MG63 (cell line): ENCODE measurements at places on chromosomes 5 and 9.
A peak's percentile ranks its signal among the peaks of the same experiment; 100 is the strongest.

DNA sequence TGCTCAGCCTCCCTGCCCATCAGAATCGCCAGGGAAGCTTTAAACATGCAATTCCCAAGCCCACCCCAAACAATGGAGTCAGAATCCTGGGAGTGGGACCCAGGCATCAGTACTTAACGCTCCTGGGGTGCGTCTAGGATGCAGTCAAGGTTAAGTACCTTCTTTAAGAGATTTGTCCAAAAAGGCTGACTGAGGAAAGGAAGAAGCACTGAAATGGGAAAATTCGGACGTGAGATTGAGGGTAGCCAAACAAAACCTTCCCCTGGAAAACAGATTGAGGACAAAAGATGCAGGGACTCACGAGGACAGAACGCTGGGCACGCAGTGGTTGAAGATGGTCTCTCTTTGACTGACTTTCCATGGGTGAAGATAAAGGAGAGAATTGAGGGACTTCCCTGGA, 143.5 kb downstream of the MTX3 start:
- DNase-seq = no peak

GRCh38 chr9:68705531-68706362, 707 bp downstream of the PIP5K1B start:
- no peak for DNase-seq

DNA sequence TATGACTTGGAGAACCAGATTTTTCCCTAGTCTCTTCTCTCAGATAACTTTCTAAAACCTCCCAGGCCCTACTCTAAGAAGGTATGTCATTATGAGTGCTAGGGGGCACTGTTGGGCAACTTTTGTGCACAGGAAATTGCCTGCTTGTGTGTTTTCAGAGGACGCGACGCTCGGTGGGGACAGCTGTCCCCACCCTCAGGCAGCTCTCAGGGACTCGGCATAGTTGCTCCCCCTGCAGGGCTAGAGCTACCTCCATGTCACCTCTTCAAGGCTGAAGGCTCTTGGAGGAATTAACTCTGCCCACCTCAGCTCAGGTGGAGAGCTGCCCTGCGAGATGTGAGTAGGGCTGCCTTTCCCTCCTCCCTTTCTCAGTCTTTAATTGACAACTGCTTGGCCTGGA, 10.2 kb upstream of the TIFAB start:
- DNase-seq = peak; percentile 41

GRCh38 chr5:58795327-58795726, 212.5 kb downstream of the RAB3C start:
- DNase-seq = no peak

DNA sequence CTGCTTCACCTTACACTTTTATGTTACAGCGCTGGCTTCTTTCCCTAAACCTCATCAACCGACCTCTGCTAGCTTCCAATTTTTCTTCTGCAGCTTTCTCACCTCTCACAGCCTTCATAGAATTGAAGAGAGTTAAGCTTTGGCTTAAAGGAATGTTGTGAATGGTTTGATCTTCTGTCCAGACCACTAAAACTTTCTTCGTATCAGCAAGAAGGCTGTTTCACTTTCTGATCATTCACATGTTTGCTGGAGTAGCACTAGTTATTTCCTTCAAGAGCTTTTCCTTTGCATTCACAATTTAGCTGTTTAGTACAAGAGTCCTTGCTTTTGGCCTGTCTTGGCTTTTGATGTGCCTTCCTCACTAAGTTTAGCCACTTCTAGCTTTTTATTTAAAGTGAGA, 49.5 kb downstream of the NR3C1 start:
- no peak for DNase-seq

DNA sequence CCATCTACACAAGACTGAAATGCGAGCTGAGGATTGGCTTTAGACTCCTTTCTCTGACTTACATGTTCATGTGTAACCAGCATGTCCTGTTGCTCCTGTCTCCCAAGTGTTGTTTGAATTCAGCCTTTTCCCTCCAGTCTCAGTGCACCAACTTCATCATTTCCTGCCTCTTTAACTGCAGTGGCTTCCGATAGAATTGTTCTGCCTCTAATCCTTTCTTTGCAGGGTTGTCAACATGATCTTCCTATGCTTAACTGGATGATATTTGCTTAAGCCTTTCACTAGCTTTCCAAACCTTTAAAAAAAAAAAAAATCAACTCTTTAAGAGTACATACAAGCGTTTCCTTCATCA, 6.7 kb upstream of the FYB1 start:
- DNase-seq = no peak

- DNase-seq = no peak
Measured at GRCh38 chr9:96187151-96187555, 114.8 kb downstream of the HSD17B3 start.

- peak; percentile 88 for DNase-seq
Measured at GRCh38 chr9:35906923-35907699, 1.1 kb downstream of the HRCT1 start.

DNA sequence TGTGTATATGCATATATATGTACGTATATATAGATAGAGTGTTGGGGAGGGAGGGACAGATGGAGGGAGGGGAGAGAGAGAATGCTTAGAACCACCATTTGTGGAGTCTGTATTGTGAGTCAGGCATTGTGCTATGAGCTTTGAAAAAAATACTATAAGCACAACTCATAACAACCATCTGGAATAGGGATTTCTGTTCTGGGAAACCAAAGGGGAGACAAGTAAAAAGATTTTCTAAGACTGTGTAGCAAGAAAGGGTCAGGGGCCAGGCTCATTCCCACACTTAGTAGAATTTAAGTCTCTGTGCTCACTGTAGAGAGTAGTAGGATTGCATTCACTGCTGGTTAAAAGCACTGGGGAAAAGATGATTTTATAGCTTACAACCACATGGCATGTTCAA, 202.3 kb upstream of the SGCD start:
- DNase-seq = no peak

DNA sequence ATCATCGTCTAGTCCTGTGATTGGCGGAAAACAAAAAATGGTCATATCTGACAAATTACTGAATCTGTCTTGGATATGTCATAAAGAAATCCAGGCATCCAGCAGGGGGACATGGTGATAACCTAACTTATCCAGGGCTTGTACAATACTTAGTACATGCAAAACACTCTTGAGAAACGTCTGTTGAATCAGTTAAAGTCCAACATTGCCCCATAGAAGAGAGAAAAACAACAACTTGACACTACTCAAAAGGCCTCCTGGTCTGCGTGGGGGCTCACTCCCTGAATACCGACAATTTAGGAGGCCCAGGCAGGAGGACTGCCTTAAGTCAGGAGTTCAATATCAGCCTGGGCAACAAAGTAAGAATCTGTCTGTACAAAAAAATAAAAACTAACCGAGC, 217.5 kb downstream of the DCP2 start:
- no peak for DNase-seq

DNA sequence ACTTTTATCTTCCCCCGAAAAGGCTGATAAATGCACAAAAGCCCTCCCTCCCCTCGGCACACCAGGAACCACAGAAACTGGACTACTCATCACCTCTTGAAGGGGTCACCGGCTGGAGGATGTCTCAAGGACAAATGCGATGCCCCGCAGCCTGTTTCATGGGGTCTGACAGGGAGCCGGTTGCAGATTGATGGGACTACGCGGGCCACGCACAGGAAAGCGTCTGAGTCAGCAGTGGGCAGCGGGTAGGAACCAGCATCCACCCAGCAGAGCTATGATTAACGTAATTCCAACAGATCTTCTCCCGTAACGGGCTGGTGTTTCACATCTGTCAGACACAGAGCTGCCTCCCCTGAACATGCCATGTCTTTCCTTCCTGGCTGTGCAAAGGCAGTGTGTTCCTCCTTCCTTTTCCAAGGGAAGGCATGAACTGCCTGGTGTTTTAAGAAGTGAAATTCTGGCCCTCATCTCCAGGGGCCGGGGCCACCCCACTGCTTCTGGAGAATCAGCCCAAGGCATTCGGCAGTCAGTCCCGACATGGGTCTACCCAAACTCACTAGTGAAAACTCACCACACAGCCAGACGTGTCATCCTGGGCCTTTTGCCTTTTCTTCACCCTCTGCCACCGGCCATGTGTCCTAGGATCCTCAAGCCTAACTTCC, 144.4 kb upstream of the PHYKPL start:
- peak; percentile 67 for DNase-seq

DNA sequence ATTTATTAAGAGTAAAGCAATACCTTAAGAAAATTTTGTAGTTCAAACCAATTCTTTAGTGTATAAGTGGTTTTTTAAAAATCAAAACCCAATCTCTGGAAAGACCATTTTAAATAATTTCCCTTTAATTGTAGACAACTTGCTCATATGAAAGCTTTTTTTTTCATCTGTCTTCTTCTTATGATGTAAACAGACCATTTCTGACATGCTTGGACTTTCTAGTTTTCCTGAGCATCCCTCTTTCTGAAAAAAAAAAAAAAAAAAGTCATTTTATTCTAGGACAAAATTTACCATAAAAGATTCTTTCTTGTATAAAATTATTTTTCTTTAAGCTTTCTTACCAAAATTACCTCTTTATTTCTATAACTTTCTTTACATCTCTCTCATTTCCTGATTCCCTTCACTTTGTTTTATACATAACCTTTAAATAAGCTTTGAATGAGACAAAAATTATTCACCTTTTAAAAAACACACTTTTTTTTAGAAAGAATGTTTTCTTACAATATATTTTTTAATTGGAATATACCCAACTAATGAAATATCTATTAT, 67.5 kb downstream of the COL15A1 start:
- DNase-seq = no peak

GRCh38 chr5:19733612-19734495, 254.1 kb downstream of the CDH18 start:
- DNase-seq = no peak

- DNase-seq = no peak
Measured at GRCh38 chr9:137968235-137968634, 90.7 kb downstream of the CACNA1B start.

GRCh38 chr5:133327946-133328401, 276.2 kb downstream of the HSPA4 start:
- no peak for DNase-seq

GRCh38 chr5:72510610-72511181, 3.5 kb upstream of the ZNF366 start:
- peak; percentile 97 for DNase-seq

GRCh38 chr9:76302947-76303550, 91.2 kb downstream of the RFK start:
- DNase-seq = no peak

DNA sequence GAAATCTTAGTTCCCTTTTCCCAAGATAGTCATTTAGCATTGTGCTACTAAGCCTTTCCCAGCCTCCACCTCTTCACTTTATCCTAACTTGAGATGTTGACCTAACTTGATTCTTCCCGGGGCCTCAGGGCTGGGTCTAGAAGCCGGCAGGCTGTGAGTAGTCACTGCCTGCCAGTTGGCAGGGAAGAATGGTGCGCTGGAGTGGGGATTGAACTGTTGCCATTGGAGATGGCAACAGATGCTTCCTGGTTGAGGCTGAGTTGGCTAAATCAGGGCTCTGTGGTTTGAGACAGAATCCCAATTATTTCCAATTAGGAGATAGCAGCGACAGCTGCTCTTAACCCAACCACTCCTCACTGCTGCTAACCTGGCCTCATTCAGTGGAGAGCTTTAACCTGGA, 343.1 kb downstream of the BRINP1 start:
- peak; percentile 82 for DNase-seq

DNA sequence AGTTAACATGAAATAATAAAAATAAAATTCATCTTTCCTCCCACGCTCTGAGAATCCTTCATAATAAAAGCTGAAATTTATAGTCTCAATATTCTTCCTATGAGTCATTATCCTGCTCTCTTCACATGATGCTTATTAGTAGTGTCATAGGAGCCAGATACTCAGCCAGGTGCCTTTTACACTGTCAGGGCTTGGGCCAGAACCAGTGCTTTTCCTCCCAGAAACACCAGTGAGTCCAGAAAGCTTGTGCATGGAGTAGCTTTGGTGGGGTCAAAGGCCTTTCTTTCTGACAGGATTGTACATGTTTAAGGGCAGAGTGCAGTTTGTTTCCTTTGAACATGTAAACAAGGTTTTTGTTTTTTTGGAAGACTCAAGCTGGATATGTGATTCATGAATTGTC, 6.8 kb downstream of the LSM11 start:
- DNase-seq = peak; percentile 31

DNA sequence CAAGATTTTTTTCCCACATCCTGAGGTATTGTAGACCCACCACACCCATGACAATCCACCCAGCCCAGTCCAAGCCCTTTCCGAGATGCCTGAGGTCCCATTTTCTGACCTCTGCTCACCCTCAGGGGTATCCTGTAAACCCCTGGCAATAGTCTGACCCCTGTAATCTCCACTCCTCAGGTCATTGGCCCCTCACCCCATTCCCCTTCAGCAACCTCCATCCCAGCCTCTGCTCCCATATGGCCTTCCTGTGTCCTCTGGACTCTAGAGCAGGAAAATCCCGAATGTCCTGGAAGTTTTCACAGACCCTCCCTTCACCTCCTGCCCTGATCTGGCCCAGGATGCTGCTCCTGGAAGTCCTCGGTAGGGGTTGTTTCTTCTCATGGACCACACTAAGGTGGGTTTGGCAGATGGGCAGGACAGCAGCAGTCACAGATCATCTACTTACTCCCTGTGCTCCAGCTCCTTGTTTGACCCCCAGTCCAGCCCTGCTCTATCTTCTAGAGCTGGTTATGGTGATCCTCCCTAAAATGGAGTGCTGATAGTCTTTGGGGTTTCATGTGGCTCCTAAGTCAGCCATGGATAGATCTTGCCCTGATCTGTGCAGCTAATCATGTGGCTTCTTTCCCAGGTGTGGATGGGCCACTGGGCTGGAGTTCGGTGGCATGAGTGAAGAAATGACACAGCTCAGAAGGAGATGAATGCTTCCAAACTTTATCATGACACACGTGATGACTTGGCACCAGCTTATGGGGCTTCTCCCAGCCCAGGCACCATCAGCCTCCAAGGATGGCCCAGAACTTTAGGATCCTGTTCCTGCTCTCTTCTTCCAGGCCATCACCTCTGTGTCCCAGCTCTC, 12.0 kb upstream of the ACSL6 start:
- DNase-seq = no peak

GRCh38 chr5:142070734-142071133, 37.8 kb upstream of the NDFIP1 start:
- DNase-seq = no peak

DNA sequence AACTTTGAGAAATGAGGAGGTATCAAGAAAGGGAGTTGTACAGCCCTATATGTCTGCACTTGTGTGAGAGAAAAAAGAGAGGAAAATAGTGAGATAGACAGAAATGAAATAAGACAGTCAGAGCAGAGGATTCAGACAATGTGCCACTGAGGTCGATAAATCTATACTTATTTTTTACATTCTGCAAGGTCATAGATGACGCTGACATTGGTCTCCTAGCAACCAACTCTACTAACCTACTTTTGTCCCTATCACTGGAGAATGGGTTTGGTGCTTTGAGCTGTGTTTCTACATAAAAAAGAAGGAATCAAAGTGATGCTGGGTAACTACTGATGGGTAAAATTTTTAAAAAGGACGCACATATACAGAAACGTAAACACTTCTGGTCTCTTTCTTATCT, 573.3 kb upstream of the RORB start:
- DNase-seq = no peak

GRCh38 chr9:22052376-22052945, 43.4 kb upstream of the CDKN2B start:
- DNase-seq = no peak

DNA sequence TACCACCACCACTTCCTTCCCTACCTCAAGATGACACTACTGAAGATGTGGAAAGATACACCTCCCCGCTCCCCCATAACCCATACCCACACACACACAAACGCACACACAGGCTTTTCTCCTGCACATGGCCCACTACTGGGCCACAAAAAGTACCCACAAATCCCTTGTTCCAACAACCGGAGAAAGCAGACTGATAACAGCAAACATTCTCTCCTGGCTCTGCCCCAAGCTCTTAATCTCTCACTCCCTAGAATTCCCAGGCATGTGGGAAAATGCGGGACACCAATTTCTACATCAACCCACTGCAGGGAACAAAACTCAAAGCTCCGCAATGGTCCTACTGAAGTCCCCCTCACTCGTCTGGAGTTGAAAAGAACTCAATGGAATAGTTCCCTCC, 611.0 kb upstream of the KLF4 start:
- DNase-seq = no peak
